ENCODE measurements at places on chromosomes 7 and 10.

DNA sequence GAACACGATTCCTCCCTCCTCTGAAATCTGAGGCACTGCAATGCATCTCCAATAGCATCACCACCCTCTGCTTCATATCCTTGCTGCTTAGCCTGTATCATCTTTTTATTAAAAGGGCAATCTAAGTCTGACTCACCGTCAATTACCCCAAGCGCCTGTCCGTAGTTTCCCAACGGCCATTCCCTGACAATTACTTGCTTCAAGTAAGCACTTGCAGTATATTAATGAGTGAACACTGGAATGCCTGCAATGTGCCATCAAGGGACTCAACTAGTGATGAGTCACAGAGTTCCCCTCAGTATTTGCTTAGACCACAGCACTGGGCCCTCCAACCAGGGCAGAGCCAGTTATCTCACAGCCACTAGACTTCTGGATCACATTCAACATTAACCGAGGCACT is 19.5 kb upstream of the PPP1R3C start:
- no peak for DNase-seq

- DNase-seq, result no peak
These were observed 181.1 kb upstream of the IMMP2L start for GRCh38 chr7:111743244-111743847.

GRCh38 chr10:111475720-111476119 is 398.9 kb downstream of the ADRA2A start:
- DNase-seq, result no peak

GRCh38 chr7:156515911-156516790 is 124.4 kb upstream of the RNF32 start:
- no peak for DNase-seq

DNA sequence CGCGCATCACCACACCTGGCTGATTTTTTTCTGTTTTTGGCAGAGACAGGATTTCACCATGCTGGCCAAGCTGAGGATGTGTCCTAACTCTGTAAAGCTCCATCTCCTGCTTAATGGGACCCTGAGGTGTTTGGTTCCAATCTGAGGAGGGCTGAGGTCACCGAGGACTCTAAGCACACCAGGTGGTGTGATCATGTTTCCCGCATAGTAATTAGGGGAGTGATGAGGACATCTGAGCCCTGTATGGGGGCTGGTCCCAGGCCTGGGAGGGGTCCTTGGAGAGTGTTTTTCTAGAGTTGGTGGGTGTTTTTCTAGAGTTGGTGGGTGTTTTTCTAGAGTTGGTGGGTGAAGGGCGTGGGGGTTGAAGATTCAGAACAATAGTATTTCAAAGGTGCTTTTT is 3.0 kb upstream of the ABHD11 start:
- peak; percentile 86 for DNase-seq

DNA sequence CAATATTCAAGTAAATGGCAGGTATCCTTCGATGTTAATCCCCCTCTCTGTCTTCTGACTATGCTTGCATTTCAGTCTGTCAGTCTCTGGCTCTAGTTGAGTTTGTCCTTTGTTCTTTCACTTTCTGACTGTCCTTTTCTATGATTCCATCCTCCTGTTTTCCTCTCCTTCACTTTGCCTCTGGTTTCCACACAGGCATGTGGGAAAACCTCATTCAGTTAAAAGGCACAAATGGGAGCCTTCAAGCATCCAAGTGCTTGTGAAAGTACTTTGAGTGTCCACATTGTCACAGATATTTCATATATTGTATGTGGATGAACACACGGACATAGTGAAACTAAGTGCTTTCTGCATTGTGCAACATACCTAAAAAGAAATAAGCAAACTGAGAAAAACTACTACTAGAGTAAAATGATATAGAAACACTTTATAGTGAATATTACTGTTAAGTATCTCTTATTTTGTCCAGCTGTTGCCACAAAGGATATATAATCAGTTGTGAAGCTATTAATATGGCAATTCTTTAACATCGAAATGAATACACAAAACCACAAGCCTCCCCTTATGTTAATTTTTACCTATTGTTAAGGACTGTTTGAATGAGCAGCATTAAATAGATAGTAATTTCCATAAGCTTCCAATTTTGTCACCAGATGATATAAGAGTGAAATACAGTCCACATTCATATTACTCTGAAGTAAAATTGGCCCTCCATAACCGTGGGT is 71.7 kb downstream of the NRBF2 start:
- no peak for DNase-seq

DNA sequence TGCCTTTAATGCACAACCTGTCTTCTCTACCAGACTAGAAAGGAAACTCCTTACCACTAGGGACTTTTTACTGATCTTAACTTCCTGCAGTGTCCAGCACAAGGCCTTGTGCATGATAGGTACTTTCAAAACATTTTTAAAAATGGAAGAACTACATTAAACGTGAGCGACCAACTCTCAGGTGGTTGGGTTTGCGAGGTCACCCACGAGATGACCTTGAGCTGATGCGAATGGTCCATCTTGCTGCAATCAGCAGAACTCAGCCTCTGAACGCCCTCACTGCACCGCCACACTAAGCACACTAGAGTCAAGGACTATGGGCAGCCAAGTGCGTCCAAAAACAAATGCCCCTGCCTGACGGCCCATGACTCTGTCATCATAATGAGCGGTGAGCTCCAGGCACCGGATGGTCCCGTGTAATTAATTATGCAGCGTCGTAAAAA is 34.9 kb upstream of the PTF1A start:
- no peak for DNase-seq

DNA sequence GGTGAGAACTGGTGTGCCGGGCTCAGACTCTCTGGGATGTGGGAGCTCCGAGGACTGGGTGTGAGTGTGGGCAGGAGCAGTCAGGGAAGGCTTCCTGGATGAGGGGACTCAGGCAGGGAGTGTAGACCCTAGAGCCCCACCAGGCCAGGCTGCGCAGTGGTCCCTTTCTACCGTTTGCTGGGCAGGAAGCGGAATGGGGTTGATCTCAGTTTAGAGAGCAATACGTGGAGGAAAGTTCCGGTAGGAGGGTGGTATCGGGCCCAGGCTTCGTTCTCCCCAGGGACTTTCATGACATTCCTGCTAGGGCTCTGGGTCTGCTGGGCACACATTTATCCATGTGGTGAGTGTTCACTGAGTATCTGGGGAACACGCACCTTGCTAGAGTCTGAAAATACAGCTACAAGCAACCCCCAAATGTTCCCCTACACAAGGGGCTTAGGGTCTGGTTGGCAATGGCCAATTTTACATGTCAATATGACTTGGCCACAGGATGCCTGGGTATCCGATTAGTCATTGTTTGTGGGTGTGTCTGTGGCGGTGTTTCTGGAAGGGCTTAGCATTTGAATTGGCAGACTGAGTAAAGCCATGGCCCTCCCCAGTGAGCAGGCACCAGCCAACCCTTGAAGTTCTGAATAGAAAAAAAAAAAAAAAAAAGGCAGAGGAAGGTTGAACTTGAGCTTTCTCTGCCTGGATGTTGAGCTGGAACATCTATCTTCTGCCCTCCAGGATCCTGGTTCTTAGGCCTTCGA is 20.8 kb downstream of the GHRHR start:
- no peak for DNase-seq

DNA sequence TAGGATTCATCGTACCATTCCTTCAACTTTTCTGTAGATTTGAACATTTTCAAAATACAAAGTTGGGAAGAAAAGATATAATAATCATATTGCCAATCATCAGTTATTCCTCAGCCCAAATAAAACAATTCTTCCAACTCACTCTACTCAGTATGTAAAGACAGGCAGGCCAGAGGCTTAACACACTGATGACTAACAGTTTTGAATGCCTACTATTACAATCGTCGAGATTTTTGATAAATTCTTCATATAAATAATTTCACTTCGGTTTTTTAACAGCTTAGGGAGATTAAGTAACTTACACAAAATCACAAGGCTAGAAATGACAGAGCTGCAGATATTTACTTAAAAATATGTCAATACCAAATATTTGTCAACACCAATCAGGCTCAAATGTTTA is 17.6 kb downstream of the CYTH3 start:
- DNase-seq, result no peak

DNA sequence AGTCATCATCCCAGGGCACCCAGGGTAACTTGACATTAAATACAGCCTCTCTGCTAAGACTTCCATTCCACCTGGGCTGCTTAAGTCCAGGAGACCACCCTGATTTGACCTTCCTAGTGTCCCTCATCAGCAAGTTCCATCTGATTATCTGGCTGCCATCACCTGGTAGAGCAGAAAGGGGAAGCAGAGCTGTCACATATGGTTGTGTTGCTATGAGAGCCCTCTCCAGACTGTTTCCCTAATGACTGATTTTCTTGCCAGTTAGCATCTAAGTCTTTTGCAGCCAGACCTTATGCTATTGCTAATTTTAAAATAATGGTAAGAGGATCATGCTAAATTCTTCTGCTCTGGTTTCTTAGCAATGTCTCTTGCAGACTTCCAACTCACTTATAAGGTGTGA is 38.7 kb downstream of the KCNH2 start:
- no peak for DNase-seq

DNA sequence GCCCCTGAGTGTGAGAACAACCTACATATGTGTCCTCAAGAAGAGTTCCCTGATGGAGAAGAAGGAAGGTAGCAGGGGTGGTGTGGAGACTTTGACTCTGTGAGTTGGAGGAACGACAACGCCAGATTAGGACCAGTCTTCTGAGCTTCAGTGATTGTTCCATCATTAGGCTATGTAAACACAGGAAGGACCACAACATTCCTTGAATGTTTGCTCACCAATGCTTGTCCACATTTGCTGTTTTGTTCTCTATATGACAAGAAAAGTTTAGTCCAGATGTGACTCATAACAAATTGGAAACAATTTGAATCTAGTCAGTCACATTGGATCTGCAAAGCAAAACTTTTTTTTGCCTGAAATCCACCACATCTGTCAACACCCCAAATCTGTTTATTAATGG is 62.7 kb downstream of the ENTPD1 start:
- no peak for DNase-seq

DNA sequence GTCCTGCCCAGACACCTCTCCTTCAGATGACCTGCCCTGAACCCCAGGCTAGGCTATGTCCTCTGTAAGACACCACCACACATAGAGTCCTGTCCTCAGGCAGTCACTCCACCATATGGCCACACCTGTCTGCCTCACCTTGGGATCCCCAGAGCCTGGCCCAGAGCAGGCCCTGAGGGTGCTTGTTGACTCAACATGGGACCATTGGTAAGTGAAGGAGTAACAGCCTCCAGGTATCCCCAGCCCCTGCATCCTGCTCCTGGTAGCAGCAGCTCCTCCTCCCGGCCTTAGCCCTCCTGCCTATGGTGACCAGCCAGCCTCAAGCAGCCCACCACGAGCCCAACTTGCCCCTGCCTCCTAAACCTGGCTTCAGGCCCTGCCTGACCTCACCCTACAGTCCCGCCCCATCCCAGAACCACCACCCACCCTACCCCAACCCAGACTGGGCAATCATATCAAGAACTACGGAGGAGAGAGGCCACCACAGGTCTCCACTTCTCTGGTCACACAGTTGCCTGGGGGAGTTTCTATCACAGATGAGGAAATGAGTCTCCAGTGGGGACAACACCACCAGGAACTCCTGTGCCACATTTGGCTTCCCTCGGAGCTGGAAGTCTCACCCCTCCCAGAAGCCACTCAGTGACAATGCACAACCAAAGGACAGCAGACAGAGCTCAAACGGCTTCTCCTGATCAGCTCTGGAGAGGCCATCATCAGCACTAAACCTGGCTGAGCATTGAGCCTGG is 136.6 kb downstream of the GRID1 start:
- DNase-seq, result no peak

DNA sequence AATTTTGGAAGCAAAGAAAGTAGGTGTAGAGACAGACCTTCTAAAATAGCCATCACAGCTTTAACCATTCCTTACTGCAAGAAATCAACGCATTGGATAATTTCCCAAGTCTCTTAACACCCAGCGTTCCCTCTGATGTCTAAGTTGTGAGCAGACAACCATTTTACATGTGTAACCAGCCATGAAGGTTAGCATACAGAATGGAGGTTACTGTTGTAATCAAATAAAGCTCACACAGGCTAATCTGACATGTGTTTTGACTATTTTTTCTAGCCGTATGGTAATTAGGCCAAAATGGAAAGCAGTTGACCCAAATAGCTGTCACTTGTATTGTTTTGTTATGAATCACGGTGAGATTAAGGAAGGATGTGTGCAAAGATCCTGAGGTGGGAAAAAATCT is 336.4 kb downstream of the RNLS start:
- no peak for DNase-seq

DNA sequence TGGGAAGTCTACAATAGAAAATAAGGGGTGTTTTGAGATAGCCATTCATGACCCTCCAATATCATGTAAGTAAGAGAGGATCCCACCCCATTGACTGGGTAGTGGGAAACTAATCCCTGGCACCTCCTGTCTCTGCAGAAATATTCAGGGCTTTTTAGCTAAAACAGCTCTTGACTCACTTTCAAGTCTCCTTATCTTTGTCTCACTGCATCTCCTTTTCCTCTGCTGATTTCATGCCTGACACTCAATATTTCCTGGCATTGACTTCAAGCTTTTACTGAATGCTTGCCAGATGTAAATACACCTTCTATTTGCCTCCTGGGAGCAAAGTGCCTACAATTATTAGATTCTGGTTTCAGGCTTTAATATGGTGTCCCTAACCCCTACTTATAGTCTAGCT is 57.1 kb downstream of the CHRM2 start:
- no peak for DNase-seq

DNA sequence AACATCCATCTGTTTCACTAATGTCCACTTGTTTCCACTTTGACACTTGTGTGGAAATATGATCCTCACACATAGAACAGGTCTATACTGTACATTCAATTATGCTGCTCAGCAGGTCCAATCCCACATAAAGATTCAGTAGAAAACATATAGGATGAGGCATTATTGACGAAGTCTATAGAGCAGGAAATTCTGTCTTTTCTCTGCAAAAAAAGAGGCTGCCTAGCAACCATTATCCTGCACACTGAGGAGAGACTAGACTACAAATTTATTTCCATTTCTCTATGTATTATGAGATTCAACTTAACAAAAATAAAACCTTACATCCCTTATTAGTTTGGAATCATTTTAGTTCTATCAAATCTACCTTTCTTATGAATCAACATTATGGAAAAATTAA is 204.6 kb upstream of the POM121L12 start:
- no peak for DNase-seq

- DNase-seq, result no peak
These were observed 48.9 kb upstream of the GJD4 start for GRCh38 chr10:35555962-35556930.

DNA sequence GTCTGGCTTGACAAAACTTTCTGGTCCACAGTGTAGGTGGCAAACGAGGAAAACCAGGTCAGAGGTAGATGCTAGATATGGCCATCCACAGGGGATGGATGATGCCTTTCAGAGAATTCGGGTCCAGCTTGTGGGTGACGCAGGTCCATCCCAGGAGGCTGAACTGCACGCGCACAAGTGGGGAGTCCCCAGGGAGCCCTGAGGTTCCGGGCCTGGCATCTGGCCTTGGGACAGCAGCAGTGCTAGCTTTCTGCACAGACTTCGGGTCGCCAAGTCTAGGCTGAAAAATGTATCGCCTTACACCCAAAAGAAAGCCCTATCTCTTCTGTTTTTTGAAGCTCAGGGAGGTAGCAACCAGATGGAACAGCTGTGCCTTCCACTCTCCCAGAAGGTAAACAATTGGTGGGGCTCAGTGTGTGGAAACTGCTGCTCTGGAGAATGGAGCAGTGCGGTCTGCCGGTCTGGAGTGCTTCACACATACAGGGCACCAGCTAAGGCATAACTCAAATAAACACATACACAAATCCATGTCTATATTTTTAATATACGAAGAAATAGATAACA is 119.3 kb upstream of the ACBD5 start:
- DNase-seq, result no peak

GRCh38 chr10:70191161-70191971 is 21.1 kb upstream of the SAR1A start:
- DNase-seq, result no peak

GRCh38 chr10:111996103-111996502 is 187.5 kb downstream of the GPAM start:
- DNase-seq, result no peak

Measured in NCI-H2107 (cell line).